ENCODE measurements at places on chromosomes 11 and 22.
A peak's percentile ranks its signal among the peaks of the same experiment; 100 is the strongest.

GRCh38 chr11:132898021-132898420, 634.3 kb downstream of the OPCML start:
- DNase-seq: peak; percentile 80

DNA sequence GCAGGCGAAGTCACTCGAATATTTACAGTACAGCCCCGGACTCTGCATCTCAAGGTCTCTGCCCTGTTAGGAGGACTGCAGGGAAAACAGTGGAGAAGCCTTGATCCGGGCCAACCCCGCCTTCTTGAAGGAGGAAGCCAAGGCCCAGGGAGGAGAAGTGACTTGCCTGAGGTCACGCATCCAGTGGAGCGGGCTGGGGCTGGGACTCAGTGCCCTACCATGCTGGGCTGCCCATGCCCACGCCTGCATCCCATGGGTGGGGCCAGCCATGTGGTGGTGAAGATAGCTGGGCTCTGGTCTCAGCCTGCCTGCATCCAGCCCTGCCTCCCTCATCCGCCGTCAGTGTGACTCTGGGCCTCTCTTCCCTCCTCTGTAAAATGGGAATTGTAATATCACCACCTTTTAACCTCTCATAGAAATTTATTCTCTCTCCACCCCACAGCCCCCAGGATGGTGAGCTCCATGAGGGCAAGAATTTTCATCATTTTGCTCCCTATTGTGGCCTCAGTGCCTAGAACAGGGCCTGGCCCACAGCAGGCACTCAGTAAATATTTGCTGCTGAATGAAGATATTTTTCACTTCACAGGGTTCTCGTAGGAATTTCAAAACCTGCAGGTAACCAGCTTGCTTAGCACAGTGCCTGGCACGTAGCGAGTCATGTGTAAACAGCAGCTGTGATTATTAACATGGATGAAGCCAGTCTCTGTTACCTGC, 57.3 kb downstream of the OTOG start:
- DNase-seq: no peak

DNA sequence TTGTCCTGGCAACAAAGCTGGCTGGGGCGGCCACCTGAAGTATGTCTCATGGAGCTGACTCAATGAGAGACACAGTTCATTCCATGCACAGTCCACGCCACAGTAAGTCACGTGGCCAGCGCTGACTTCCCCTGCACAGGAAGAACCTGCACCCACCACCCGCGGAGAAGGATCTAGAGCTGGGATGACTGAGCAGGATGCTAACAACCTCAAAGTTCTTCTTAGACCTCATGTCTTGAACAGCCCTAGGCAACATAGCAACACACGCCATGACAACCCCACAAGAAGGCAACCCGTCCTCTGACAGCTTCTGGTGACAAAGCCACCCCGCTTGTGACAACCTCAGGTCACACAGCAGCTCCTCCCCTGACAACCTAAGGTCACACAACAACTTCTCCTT, 76.9 kb upstream of the B3GAT1 start:
- no peak for DNase-seq

GRCh38 chr11:92638678-92639077, 330.8 kb upstream of the MTNR1B start:
- no peak for DNase-seq

DNA sequence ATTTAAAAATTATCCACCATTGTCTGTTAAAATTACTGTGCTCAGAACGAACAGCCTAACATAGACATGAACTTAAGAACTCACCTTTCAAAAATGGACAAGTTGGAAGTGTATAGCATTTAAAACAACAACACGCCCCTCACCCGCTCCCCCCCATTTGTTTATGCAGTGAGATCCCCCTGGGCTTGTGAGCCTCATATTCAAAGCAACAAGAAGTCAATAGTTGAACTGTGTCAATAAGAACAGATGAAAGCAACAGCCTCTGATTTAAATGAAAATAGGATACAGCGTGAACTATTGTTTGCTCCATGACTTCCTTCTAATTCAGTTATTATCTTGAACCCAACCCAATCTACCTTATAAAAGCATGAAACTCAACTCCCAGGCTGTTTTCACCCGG, 314.2 kb downstream of the BLID start:
- DNase-seq: no peak

DNA sequence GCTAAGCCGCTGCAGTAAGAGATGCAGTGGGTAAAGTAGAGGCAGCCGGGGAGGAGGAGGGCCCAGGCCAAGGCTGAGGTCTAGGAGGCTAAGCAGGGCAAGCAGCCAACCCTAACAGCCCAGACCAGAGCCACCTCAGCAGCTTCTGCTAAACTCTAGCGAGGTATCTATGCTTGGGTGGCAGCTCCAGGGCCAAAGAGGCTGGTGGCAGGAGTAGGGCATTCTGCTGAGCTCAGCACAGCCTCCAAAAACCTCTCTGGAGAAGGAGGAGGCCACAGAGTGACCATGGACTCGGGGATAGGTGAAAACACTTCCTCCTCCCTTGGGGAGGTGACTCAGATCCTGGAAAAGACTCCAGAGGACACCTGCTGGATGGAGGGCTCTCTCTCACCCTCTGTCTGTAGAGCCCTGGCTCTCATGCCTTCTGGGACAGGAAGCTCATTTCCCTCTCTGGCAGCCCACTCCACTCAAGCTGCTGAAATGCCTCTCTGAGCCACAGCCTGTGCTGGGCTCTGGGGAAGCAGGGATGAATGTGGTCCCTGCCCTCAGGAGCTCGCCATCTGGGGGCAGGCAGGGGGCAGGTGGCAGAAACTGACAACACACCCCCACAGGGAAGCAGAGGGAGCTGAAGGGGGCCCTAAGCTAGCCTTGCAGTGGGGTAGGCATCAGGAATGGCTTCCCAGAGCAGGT, 16.5 kb upstream of the TPBGL start:
- no peak for DNase-seq

- DNase-seq: peak; percentile 12
Observed at GRCh38 chr11:11078344-11079086, 220.7 kb upstream of the ZBED5 start.

- peak; percentile 17 for DNase-seq
Observed at GRCh38 chr22:48979482-48979881, 848.2 kb downstream of the BRD1 start.

- no peak for DNase-seq
Observed at GRCh38 chr11:5892908-5893307, at the start of gene OR52E5. OR52E5 (plus strand) TSS chr11:5893208; CDS start chr11:5900777, 7,569 bp downstream.

All from fibroblast of skin of back (primary cell).